H7 (cell line): ENCODE measurements at places on chromosomes 5 and 9. TPM values are rescaled to one million over a fixed set of nuclear protein-coding genes. Genes with fewer than 3 reads are reported as not detected.

Gene SPINK7
- not detected in 2 replicates for total RNA-seq

Gene PCDHB15
- not detected in 2 replicates for total RNA-seq

Gene ANKRD55
- not detected in 2 replicates for total RNA-seq

Gene KLHL3
- total RNA-seq = 3.8 and 4.6 TPM in 2 replicates

Gene TLX3
- not detected in 2 replicates for total RNA-seq

Gene HSD17B3
- 0.24 TPM in 1 of 2 replicates, not detected in the other for total RNA-seq

Gene PLAC8L1
- 0.44 and 0.59 TPM in 2 replicates for total RNA-seq

Gene ECSCR
- total RNA-seq = 4.6 and 6.4 TPM in 2 replicates

Gene SYK
- 0.38 and 2.7 TPM in 2 replicates for total RNA-seq

Gene LHX3
- total RNA-seq = 0.07 TPM in 1 of 2 replicates, not detected in the other

Gene MLANA
- total RNA-seq = not detected in 2 replicates

Gene DPP7
- total RNA-seq = 15.8 and 18.2 TPM in 2 replicates

Gene FBXO10
- 13.3 and 17.4 TPM in 2 replicates for total RNA-seq

Gene ROPN1L
- total RNA-seq = 0.26 TPM in 1 of 2 replicates, not detected in the other

Gene BTNL8
- total RNA-seq = 0.21 and 0.22 TPM in 2 replicates

Gene CYLC2
- total RNA-seq = not detected in 2 replicates

Gene FABP6
- total RNA-seq = 0.48 and 1.3 TPM in 2 replicates

Gene F2R
- 17.1 and 23.3 TPM in 2 replicates for total RNA-seq

Gene ALDOB
- total RNA-seq = not detected in 2 replicates

Gene GLIPR2
- total RNA-seq = 2.7 and 9.1 TPM in 2 replicates

Gene GADD45G
- 3.7 and 7.5 TPM in 2 replicates for total RNA-seq

Gene PTGS1
- total RNA-seq = 0.69 and 1.1 TPM in 2 replicates

Gene GABRB2
- 4.7 and 5.3 TPM in 2 replicates for total RNA-seq

Gene LPCAT1
- total RNA-seq = 70.2 and 77.5 TPM in 2 replicates

Gene DMGDH
- 1.1 TPM in 1 of 2 replicates, not detected in the other for total RNA-seq

Gene AK8
- 0.24 and 0.37 TPM in 2 replicates for total RNA-seq

Gene LOX
- total RNA-seq = 0.44 and 0.45 TPM in 2 replicates

Gene TNFAIP8
- 38.6 and 45.8 TPM in 2 replicates for total RNA-seq

Gene NXNL2
- total RNA-seq = 1.8 and 4.1 TPM in 2 replicates

Gene TXNDC8
- not detected in 2 replicates for total RNA-seq

Gene MCTP1
- 0.41 and 1.0 TPM in 2 replicates for total RNA-seq

Gene AOPEP
- total RNA-seq = 9.2 and 12.1 TPM in 2 replicates

Gene ZNF454
- 0.14 and 1.3 TPM in 2 replicates for total RNA-seq

Gene SNCAIP
- 4.2 and 7.4 TPM in 2 replicates for total RNA-seq

Gene CCDC187
- 0.04 TPM in 1 of 2 replicates, not detected in the other for total RNA-seq

Gene GMCL2
- total RNA-seq = not detected in 2 replicates

Gene CENPP
- 7.9 and 10.3 TPM in 2 replicates for total RNA-seq

Gene TMCO6
- total RNA-seq = 27.1 and 34.4 TPM in 2 replicates

Gene OR1Q1
- total RNA-seq = not detected in 2 replicates

Gene CDHR2
- total RNA-seq = 0.04 and 0.21 TPM in 2 replicates

Gene TSSK1B
- not detected in 2 replicates for total RNA-seq

Gene PCDHA6
- 0.30 and 0.42 TPM in 2 replicates for total RNA-seq

Gene CBY3
- 0.44 TPM in 1 of 2 replicates, not detected in the other for total RNA-seq
